Activated T-helper 9 cell treated with anti-CD3 and anti-CD28 coated beads, Interleukin-2, amount 50 U/mL, for 16 hours (primary cell): ENCODE measurements at places on chromosomes 12 and 14.

DNA sequence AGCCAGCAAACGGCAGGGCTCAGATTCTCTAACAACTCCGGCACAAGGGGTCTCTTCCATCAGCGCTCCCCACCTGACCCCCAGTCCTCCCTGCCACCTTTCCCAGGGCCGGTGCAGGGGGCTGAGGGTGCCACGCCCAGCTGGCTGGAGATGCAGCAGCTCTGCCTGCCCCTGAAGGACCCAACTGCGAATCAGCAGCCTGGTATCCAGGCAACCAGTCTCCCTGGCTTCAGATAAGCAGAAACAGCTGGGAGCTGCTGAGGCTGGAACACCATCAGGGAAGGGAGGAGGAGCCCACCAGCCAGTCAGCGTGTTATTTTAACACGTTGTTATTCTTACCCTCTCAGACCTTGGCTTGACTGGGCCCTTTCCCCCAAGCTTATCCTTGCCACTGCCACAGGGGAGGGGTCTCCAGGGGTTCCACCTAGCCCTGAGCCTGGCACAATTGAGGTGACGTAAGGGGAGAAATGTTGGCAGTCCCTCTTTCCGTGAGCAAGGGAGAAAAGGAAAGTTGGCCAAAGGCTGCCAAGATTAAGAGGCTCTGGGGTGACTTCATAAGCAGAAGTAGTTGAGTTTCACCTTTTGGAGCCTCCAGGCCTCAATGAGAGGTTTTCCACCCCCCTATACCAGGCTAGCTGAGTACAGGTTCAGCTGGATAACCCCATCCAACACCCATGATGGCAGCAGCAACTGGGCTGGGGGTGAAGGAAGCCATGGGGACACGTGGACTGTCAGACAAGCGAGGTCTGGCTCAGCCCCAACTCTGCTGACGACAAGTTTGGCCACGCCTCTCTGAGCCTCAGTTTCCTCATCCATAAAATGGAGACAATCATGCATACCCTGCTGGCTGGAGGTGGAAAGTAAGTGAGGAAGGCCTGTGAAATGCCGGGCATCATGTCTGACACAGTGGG is 91.1 kb downstream of the IRF2BPL start:
- no peak for DNase-seq

GRCh38 chr14:55553791-55554190 is 26.2 kb upstream of the KTN1 start:
- DNase-seq = no peak

DNA sequence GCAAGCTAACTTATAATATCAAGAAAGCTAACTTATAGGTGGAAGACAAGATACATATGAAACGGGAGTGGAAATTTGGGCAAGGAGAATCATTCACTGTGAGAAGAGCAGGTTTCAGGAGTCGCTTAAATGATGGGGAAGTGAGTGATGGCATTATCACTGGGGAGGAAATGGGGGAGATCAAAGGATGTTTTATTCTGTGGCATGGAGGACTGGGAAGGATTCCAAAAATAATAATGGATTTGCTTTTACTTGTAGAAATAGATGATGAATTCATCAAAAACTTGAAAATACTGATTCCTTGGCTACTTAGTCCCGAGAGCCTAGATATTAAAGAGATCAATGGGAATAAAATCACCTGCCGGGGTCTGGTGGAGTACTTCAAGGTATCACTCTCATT is 47.8 kb downstream of the SAV1 start:
- DNase-seq = no peak

DNA sequence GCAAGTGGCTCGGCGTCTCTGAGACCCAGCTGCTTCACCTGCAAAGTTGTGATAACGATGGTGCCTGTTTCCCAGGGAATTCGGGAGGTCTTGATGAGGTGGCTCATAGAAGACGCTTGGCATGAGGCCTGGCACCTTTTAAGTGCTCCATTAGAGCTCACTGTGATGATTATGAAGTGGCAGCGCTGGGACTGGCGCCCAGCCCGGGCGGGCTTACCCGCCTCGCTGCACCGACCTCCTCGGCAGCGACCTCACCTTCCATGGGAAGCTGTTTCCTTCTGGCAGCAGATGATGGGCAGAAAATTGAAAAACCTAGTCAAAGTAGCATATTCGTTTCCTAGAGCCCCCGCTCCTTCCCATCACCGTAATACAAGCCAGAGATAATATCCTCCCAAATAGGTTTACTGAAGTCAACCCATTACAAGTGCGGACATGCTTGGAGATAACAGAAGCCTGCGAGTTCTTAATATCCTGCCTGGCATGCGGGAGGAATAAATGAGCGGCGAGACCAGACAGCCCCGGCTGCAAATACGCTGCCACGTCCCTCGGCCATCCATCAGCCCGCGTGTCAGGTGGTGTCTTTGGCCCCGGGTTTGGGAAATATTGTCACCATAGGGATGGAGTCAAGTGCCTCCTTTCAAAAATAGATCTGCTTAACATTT is 35.2 kb upstream of the DLK1 start:
- no peak for DNase-seq

DNA sequence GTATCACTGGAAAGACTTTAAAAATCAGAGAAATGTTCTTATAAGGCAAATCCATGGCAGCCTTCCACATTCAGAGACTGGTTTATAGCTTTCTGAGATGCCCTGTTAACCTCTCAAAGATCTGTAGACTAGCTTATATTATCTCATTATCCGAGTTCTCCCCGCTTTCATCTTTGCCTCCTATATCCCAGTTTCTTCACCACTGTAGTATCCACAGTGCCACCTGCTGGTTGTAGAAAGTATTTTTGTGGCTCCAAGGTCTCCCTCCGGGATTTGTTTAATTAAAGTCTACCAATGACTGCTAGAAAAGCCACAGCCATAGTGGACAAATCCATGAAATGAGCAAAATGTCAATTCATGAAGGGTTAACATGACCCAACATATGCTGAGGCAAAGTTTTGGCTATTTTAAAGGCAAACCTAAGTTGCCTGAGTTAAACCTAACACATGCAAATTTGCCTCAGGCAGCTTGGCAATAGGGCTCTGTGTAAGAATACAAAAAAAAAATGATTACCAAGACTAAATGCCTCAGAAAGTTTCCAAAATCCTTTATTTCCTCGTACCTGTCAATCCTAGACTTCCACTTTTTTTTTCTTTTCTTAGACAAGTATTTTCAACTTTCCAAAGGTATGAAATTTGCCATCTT is 218.8 kb upstream of the BMP4 start:
- no peak for DNase-seq

DNA sequence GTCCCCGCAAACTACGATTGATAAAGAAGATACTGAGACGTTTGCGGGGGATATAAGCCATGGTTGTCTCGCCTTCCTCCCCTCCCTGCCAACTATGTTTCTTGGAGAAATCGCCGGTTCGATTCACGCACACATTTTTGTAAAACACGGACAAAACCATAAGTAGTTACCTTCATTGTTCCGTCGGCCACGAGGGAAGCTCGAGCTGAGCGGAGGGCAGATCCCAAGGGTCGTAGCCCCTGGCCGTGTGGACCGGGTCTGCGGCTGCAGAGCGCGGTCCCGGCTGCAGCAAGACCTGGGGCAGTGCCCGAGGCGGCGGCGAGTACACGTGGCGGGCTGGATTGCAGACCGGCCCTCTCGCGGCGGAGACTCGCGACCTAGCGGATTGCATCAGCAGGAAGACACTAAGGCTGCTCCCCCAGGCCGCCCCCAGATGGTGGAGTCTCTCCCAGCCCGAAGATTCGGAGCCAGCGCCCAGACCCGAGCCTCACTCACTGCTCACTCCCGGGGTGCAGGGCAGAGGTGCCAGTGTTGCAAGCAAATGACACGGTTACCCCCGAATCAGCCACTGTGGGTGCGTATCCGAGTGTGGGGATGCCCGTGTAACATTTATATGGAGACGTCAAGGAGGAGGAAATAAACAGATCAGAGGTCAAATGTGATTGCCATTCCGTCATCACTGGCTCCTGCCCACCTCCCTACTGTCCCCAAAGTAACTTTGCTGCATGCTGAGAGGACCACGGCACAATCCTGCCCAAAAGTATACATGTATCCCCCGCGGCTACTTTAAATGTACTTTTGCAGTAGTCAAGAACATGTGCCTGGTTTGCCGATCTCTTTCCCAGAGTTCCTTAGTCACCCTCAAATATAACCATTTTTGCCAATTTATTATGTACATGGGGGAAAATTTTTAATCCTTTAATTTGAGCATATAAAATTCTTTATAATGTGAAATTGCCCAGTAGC is at the start of gene BCAT1:
Gene BCAT1 (minus strand): TSS at position 345 of the 966 bp plus-strand sequence. CDS start 169 bp downstream, at position 176.
- DNase-seq = peak; percentile 15

DNA sequence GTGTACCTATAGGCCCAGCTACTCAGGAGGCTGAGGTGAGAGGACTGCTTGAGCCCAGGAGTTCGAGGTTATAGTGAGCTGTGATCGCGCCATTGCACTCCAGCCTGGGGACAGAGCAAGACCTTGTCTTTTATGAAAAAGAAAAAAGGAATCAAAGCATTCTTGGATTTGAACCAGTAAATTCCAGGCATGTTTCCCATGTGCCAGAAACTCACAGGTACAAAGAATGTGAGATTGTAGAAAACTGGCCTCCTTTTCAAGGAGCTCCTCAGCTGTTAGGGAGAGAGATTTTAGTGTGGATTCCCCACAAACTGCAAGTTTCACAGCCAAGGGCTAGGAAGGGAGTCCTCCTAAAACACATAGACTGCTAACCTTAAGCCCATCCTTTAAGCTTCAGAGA is 95.0 kb downstream of the FOXN4 start:
- no peak for DNase-seq

DNA sequence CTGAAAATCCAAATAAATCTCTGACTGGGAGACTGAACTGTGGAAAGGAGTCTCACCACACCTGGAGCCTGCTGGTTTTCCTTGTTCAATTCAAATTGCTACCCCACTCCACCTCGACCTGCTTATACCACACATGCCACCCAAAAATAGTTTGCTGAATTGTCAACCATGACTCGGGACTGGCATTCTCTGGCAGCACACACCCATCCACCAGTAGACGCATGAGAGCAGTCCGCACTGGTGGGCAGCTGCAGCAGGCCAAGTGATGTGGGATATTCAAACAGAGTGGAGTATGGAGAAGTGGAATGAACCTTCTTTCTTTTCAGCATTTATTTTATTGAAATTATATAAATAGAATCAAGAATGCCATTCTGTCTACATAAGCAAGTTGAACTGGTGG is 38.7 kb upstream of the SYCP3 start:
- no peak for DNase-seq

- no peak for DNase-seq
These were observed 3.2 kb upstream of the PYGL start for GRCh38 chr14:50947446-50947845.

- DNase-seq = peak; percentile 83
These were observed 8.8 kb upstream of the SH2B3 start for GRCh38 chr12:111396726-111397445.

DNA sequence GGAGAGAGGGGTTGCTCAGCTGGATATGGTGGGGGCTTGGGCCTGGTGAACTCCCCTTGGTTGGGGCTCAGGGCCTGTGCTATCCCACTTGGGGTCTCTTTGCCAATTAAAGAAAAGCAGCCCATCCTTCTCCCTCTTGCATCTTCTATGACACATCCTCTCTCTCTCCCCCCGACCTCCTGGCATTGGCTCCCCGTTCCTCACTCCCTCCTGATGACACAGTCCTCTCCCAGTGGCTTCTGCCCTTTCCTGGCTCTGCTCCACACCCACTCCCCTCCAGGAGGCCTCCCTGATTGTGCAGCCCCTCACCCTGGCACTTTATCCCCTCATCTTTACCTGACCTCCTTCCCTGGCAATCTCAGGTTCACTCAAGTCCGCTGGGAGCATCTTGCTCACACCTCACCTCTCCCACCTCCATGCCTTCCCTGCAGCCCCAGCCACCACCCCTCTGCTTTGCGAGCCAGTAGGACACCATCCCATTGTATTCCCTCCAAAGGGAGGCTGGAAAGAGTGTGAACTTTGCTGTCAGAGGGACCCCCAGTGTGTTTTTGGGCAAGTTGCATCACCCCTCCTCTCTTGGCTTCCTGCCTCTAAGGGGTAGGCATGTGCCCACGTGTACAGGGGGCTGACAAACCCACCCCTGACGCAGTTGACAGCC is 10.7 kb downstream of the KRT80 start:
- no peak for DNase-seq

- DNase-seq = no peak
These were observed 4.8 kb downstream of the SLC38A1 start for GRCh38 chr12:46264057-46264456.

GRCh38 chr12:16076557-16076956 is 165.4 kb downstream of the DERA start:
- no peak for DNase-seq

- DNase-seq = no peak
These were observed 177.5 kb downstream of the DACT1 start for GRCh38 chr14:58815161-58815701.

GRCh38 chr12:30278401-30278800 is 417.3 kb downstream of the IPO8 start:
- no peak for DNase-seq

GRCh38 chr12:97754306-97754705 is 291.7 kb downstream of the RMST start:
- DNase-seq = no peak

- DNase-seq = no peak
These were observed 110.2 kb downstream of the DPF3 start for GRCh38 chr14:72783741-72784140.

- DNase-seq = peak; percentile 64
These were observed 6.4 kb upstream of the ZNF385A start for GRCh38 chr12:54390668-54391551.

DNA sequence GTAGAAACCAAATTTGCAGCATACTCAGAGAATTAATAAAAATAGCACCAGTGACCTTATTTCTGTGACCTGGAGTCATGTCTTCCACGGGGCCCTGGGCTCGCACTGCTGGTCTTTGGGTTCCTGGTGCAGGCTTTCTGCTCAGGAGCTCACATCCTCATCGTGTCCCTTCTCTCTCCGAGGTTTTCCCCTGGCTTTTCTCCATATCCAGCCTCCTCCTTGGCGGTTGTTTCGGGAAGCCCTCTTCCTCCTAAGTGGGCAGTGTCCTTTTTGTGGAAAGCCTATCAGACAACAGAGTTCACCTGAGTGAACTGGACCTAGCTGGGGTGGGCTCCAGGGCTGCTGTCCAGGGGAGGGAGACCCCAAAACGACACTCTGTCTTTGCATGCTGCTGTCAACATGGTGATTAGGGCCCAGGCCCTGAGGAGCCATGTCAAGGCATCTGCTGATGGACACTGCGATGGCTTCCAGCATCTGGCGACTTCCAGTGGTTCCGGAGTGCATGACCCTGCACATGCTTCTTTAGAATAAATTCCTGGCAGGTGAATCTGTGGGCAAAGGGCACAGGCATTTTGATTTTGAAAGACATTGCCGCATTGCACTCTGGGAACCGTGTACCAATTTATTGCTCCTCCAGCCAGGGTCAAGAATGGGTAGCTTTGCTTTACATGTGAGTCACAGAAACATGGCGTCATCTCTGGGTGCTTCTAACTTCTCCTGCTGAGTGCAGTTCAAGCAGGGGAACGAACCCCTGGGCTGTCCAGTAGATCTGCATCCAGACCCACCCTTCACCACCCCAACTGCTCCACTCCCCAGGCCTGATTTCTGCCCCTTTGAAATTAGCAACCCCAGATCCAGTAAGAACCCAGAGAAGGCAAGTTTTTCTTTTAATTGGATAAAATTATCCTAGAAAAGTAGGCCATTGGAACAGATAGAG is 136.8 kb downstream of the ADGRD1 start:
- no peak for DNase-seq

GRCh38 chr12:110039085-110039807 is 9.1 kb downstream of the C12orf76 start:
- DNase-seq = no peak

GRCh38 chr12:47752552-47752951 is 6.1 kb downstream of the RAPGEF3 start:
- DNase-seq = no peak

GRCh38 chr14:77848031-77848430 is 48.1 kb downstream of the ADCK1 start:
- no peak for DNase-seq

- DNase-seq = no peak
These were observed 49.6 kb upstream of the RASSF3 start for GRCh38 chr12:64560396-64561301.

GRCh38 chr12:93054021-93054420 is 124.9 kb upstream of the EEA1 start:
- no peak for DNase-seq
